ENCODE measurements at places on chromosomes 12 and 14.

DNA sequence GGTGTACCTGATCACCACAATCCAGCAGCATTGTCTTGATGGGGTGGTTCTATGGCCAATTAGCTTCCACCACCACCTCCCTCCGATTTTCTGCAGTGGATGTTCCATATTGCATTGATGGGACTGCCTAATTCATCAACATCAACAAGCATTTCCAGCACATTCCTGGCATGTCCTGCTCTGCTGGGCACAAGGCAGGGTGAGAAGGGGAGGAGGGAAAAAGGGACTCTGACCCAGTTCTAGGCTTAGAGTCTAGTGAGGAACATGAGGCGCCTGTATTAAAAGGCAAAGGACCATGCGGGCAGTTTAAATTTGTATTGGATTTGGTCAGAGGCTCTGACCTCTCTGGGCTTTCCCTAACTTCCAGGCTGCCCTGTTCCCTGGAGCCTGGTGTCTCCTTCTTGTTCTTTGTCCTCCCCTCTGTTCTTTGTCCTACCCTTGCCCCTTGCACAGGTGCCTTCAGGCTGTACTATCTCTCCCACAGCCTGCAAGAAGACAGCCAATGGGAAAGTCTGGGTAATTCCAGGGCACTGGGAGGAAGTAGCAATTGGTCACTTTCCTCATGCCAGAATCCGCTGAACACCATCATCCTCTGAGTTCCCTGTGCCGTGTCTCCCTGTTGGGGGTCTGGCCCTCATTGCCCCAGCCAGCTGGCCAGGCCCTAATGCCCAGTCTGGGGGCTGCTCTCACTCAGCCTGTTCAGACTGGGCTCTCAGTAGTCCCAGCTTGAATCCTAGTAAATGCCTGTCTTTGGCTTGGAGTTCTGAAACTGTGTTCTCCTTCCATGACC is 43.3 kb downstream of the TSPAN11 start:
- no peak for DNase-seq

- no peak for DNase-seq
These were observed 37.0 kb downstream of the ANAPC7 start for GRCh38 chr12:110366321-110367142.

GRCh38 chr14:34833549-34834523 is 41.3 kb downstream of the BAZ1A start:
- DNase-seq = no peak

DNA sequence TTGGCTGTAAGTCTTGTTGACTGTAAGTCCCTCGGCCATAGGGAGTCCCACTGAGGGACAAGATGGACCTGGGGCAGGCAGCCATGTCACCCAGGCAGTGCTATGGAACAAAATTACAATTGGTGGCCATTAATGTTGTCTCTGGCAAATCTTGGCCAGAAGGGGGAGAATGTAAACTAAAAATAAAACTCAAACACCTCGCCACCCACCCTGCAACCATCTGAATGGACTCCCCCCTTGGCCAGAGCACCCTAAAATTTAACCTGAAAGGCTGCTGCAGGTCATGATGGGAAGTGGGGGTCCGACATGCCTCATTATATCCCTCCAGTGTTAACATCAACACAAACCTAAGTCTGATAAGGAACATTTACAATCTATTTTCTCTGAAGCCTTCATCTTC is 8.2 kb downstream of the SLC22A17 start:
- DNase-seq = no peak

- DNase-seq = no peak
These were observed 141.7 kb downstream of the SYT1 start for GRCh38 chr12:79006306-79006705.

GRCh38 chr12:93302331-93303229 is 75.1 kb upstream of the NUDT4 start:
- DNase-seq = no peak

GRCh38 chr12:105481392-105482300 is 151.2 kb downstream of the C12orf75 start:
- no peak for DNase-seq

- no peak for DNase-seq
These were observed 308.7 kb downstream of the RPAP3 start for GRCh38 chr12:47396902-47397663.

DNA sequence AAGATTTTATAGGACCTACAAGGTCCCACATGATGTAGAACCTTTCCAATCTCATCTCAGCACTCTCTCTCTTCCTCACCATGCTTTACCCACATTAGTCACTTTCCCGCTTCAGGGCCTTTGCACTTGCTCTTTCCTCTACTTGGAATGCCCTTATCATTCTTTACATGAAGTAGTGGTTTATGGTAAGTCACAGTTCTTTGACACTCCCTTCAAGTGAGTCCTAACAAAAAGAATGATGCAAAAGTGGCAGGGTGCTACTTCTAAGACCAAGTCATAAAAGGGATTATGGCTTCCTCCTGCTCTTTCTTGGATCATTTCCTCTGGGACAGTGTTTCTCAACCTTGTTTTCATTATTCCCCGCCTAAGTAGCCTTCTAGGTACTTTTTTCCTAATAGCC is 13.1 kb downstream of the TMBIM4 start:
- DNase-seq = no peak

DNA sequence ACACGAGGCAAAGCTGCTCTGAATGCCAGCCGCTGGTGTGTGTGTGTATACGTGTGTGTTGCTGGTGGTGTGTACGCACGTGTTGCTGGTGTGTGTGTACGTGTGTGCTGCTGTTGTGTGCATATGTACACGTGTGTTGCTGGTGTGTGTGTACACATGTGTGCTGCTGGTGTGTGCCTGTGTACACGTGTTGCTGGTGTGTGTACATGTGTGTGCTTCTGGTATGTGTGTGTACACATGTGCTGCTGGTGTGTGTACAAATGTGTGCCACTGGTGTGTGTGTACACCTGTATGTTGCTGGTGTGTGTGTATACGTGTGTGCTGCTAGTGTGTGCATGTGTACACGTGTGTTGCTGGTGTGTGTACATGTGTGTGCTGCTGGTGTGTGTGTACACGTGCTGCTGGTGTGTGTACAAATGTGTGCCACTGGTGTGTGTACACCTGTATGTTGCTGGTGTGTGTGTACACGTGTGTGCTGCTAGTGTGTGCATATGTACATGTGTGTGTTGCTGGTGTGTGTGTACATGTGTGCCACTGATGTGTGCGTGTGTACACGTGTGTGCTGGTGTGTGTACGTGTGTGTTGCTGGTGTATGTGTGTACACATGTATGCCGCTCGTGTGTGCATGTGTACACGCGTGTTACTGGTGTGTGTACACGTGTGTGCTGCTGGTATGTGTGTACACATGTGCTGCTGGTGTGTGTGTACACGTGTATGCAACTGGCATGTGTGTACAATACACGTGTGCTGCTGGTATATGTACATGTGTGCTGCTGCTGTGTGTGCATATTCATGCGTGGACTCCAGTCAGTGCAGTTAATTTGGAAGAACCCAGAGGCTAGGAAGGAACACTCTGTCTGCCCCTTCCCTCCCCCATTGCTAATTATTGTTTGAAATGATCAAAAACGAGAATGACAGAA is 47.2 kb downstream of the CACNA2D4 start:
- DNase-seq = no peak

DNA sequence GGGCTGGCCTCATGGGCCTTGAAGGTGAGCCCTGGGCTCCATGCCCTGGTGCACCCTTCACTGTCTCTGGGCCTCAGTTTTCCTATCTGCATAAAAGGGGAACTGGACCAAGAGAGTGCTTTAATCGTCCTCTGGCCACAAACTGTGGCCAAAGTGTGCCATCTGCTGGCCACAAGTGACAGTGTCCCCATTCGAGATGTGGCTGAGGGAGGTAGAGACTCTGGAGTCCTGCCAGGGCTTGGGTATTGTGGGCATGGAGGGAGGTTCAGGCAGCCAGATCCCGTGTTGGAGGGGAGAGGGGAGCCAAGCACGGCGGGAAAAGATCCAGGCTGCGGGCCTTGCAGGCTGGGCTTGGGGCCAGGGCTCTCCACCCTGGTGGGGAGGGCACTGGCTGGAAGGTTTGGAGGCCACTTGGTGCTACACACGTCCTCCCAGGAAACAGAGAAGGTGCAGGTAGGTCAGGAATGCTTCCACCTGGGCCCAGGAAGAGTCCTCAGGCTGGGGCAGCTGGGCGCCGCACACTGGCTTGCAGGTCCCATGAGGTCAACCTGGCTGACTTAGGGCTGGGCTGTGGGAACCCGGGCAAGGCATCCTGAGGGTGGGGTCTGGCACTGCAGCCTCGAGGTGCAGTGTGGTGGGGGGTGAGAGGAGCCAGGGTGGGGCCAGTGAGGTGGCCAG is 7.3 kb upstream of the KIF26A start:
- DNase-seq = peak; percentile 43

DNA sequence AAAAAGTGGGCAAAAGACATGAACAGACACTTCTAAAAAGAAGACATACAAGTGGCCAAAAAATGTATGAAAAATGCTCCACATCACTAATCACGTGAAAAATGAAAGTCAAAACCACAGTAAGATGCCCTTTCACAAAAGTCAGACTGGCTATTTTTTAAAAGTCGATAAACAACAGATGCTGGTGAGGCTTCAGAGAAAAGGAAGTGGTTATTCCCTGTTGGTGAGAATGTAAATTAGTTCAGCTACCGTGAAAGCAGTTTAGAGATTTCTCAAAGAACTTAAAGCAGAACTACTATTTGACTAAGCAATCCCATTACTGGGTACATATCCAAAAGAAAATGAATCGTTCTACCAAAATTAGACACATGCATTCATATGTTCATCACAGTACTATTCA is 237.0 kb downstream of the KIF21A start:
- no peak for DNase-seq

- no peak for DNase-seq
These were observed 123.1 kb downstream of the ZFP36L1 start for GRCh38 chr14:68669603-68670358.

DNA sequence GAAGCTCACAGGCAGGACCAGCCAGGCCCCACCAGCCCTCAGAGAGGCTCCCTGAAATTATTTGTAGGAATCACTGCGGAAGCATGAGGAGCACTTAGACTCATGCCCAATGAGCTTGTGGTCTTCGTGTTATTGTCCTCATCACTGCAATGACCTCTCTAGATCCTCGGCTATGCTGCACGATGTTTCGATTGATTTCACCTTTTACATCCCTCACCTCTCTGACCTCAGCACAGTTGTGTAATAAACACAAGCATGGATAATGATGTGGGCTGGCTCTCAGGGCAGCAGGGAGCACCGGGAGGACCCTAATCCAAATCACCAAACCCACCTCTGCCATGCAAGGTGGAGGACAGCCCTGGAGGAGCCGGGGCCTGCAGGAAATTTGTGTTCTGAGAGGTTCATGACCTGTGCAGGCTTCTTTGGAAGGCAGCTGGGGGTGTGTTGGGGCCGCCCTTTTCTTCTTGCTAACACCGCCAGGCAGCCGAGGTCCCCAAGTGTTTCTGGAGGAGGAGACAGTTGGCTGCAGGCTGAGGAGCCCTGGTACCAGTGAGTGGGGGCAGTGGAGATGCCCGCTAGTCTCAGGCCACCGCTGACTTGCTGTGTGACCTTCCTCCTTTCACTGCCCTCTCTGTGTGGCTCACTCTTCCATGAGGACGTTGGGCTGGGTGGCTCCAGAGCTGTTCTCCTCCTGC is 29.5 kb upstream of the EML1 start:
- no peak for DNase-seq

- no peak for DNase-seq
These were observed 4.3 kb upstream of the CSRP2 start for GRCh38 chr12:76883151-76883550.

GRCh38 chr12:54357506-54358190 is 6.6 kb downstream of the GPR84 start:
- no peak for DNase-seq

DNA sequence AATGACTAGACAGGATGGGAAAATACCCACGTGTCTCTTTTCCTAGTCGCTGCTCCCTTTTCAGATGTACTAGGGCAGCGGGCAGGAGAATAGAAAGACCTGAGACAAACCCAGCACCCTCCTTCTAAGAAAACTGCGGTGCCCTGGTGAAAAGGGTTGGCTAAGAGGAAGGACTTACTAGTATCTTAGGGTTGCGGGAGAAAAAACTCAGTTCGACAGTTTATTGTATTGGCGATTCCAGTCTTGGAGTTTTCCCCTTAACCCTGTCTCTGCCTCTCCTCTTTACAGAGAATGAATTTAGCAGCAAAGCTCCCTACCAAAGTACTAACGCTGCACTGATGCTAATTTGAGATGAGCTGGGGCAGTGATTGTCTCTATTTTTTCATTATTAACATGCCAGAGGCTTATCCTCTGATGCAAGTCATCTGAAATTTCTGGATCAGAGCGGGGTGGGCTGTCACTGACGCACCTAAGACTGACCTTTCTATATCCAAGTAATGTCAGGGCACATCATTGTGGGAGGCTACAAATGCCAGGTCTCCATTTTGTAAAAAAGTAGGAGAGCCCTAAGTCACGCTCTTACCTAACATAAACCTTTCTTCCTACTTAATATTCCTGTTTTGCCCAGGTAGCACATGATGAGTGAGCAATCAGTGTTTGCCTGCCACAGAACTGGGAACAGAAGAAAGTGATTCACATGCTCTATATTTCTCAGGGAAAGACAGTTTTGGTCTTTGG is 916 bp upstream of the PAWR start:
- DNase-seq = no peak

GRCh38 chr14:38233218-38233617 is 22.7 kb downstream of the CLEC14A start:
- no peak for DNase-seq

DNA sequence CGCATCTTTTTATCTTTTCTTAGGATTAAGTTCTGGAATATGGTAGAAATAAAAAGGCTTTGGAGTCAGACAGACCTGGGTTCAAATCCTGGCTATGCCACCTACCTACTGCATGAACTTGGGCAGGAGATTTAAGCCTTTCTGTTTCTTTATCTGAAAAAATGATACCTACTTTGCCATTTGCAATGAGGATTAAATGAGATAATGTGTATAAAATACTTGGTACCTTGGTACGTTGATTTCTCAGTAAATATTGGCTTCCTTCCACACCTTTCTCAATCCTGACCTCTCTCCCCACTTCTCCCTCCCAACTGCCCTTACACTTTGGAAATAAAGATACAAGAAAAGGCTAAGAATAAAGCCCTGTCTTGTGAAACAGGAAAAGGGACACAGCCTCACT is 172.6 kb downstream of the PAX9 start:
- DNase-seq = no peak

- no peak for DNase-seq
These were observed 79.2 kb downstream of the LLPH start for GRCh38 chr12:66051361-66051760.

GRCh38 chr12:117718141-117718540 is 250.6 kb downstream of the KSR2 start:
- DNase-seq = no peak

- DNase-seq = no peak
These were observed 1.0 kb downstream of the CD69 start for GRCh38 chr12:9759694-9760093.

GRCh38 chr14:94770251-94770749 is 387 bp upstream of the GSC start:
- no peak for DNase-seq
